ENCODE measurements at places on chromosomes 3 and 15.

GRCh38 chr15:64051407-64052259, 5.3 kb upstream of the DAPK2 start:
- DNase-seq: no peak

DNA sequence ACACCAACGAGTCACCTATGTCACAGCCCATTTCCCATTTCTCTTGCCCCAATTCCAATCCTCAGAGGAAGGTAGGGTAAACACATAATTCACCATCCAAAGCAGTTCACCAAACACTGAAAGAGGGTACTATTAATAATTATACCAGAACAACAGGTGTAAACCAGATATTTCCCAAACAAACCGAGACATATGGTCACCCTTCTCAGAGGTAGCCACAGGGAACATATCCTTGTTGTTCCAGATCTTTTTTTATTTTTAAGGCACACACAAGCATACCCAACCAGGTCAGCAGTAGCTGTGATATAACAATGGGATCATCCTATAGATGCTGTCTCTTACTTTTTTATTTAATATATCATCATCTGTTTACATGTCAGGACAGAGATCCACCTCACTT, 24.7 kb downstream of the MAGI1 start:
- DNase-seq: no peak

- DNase-seq: no peak
Observed at GRCh38 chr3:30764281-30764680, 130.2 kb downstream of the GADL1 start.

DNA sequence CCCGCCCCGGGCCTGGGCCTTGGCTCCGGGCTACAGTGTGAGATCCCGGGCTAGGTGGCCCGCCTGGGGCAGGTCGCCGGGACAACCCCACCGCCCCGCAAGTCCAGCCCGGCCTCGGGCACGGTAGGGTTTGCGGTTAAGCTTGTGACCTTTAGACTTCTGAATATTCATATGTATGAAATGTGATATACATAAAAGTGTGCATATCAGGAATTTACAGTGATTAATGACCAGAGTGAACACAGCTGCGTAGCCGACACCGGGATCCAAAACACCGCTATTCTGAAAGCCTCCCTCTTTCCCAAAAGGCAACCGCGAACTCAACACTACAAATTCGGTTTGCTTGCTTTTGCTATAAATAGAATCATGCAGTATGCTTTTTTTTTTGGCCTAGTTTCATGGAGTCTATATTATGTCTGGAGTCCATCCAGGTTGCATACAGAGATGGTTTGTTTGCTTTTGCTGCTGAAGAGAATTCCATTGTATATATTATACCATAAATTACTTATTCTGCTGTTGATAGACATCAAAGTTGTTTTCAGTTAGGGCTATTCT, 636 bp upstream of the SNRPA1 start:
- DNase-seq: peak; percentile 55

- no peak for DNase-seq
Observed at GRCh38 chr15:57296473-57297162, 79.7 kb upstream of the CGNL1 start.

GRCh38 chr3:190017521-190018288, 103.0 kb downstream of the P3H2 start:
- peak; percentile 3 for DNase-seq

GRCh38 chr3:51328206-51328605, 56.9 kb upstream of the MANF start:
- no peak for DNase-seq

DNA sequence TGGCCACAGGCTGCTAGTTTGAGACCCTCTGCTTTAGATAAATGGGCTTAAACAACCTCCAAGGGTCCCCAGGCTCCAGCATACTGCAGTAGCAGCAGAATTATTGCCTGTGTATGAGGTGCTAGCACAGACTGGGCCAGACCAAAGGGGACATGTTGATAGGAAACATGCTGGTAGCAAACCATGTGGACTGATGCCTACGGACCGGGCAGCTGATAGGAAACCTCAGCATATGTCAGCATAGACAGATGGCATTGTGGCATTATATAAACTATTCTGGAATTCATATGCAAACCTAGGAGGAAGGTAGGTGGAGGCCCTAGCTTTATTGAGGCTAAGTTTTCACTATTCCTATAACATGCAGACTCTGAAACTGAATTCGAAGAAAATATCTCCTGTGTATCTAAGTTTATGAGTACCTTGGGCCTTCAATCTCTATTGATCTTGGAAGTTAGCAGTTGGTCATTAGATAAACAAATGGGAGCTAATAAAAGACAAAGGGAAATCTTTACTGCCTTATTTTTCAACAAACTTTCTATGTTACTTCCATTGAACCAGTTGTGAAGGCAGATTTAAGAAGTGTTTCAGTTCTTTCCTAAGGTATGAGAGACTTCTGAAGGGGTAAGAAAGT, 1.7 kb upstream of the HGD start:
- no peak for DNase-seq

DNA sequence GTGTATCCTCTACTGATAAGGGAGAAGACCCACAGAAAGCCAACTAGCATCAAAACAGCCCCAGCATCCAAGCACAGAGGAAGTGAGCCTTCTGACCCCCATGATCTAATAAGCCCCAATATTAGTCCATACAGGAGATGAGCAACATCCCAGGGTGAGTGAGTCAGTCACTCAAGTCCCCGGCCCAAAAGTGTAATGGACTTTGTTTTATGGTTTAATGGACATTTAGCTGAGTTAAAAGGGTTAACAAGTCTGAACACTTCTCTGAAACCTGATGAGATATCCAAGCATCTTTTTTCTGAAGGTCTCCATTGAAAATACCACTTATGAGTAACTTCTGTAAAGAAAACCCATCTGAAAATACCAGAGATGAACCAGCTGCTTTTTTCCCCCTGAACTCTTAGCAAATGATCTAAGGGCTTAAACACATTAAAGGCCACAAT, 115.6 kb downstream of the GREM1 start:
- DNase-seq: no peak

GRCh38 chr3:138946663-138947494, at the start of the genes FOXL2 and FOXL2NB:
Gene FOXL2 (minus strand): TSS chr3:138947137. CDS start chr3:138946722, 415 bp downstream.
Gene FOXL2NB (plus strand): TSS chr3:138947217. CDS start chr3:138947365, 148 bp downstream.
- DNase-seq: peak; percentile 9

DNA sequence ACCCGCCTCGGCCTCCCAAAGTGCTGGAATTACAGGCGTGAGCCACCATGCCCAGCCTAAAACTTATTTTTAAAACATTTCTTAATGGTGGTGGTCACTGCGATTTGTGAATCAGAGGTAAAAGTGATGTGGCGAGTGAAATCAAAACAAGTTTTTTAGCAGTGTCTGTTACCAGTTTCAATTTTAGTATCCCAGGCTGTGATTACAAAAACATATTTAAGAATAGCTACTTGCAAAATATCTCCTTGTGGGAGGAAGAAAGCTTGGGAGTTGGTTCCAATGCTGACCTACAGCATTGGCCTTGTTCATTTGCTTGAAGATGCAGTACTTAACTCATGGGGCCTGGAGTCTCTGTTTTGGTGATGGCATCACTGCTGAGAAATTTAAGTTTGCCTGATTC, 4.5 kb downstream of the RAB7A start:
- DNase-seq: no peak

DNA sequence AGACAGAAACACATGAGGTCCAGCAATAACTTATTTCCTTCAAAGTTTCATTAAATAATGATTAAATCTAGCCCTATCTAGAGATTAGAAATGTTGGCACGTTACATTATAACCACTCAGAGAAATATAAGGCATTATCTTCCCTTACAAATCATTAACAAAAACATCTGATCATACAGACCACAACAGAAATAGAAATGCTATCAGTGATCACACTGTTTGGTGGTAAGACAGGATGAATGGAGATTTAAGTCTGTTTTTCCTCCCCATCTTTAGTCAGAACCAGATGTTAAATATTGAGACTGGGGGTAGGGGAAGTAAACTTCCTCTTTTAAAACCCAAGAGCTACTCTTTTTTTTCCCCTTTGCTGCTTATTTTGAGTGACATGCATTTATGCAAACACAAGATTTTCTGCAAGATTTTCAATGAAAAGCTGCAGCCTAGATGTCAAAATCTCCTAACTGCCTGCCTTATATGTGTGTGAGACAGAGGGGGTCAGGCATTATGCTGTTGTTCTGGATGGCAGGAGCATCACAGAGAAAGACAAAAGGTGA, 70.4 kb downstream of the CBLB start:
- DNase-seq: no peak

GRCh38 chr15:70863450-70864218, 9.7 kb upstream of the LARP6 start:
- DNase-seq: peak; percentile 6

GRCh38 chr15:70212286-70212962, 114.7 kb upstream of the TLE3 start:
- DNase-seq: no peak

DNA sequence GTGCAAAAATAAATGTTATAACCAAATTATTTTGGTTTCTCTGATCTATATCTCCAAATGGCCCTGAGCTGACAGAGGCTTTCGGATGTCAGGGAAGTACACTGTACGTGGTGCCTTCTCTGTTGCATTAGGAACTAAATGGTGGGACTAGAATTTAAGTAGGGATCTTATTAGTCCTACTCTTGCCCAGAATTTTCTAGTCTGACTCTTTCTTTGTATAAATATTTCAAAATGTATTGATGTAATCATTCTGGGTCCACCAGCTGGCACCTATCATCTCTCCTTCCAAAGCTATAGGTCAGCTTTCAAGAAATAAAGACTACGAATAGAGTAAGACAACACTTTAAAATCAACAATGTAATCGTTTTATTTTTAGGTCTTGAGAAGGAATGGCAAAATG, 22.3 kb upstream of the MLF1 start:
- DNase-seq: no peak

DNA sequence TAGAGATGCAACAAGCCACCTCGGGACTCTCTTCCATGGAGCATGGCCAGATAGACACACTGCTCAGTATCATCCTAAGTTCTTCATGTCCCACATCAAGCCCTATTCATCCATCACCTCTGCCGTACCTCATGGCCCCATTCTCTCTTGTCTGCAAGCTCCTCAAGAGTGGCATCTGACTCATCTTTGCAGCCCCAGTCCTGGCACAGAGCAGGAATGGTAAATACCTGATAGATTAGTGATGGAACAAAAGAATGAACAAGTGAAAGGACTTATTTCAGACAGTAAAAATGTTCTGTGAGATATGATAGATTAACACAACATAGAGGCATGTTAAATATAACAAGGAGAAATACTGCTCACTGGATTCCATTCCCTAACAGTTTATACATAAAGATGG, 176.4 kb downstream of the ISL2 start:
- DNase-seq: no peak

DNA sequence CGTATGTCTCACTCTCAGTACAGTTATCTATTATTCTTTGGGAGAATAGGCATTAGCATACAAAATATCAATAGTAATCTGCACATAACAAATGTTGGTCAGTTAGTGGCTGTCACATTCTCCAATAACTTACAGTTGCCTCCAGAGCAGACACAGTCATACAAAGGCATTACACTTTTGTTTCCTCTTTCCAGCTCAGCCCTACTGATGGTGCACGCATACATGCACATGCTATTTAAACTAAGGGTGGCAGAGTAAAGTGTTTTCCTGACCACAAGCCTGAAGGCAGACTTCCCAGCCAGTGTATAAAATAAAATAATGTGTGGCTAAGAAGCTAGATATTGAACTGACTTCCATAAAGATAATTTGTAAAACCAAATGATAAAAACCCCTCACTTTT, 47.6 kb downstream of the PHLDB2 start:
- no peak for DNase-seq

DNA sequence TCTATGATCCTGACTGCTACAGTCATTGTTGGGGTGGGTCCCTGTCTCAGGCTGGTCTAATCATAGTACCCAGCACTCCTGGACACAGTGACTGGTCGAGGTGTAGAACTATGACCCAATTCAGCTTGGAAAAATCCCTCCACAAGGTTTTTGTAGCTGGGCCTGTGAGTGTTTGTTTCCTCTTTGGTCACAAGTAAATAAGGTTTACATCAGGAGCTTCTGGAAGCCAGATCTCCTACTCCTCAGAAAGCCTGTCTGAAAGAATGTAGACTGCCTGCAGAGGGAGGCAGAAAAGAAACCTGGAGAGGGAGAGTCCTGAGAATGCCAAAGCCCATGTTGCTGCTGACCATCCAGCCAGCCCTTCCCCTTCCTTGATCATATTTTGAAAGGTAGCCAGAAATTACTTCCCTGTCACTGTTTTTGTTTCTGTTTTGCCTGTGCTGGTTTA, 123.2 kb downstream of the RAP2B start:
- no peak for DNase-seq

GRCh38 chr3:25035526-25035925, 392.5 kb upstream of the RARB start:
- no peak for DNase-seq

DNA sequence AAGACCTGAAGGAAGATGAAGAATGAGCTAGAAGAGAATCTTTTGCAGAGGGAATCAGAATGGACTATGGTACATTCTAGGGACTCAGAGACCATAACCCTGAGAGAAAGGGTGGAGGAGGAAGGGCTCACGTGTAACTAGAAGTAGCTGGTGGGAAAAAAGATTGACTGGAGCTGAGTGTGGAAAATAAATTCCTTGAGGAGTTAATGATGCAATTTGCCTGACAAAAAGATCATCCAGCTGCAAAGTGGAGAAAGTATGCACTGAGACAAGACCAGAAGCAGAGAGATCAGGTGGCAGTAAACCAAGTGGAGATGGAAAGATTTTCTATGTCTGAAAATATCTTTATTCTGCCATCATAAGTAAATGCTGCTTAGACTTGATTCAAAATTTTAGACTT, 52.9 kb upstream of the TBL1XR1 start:
- no peak for DNase-seq

DNA sequence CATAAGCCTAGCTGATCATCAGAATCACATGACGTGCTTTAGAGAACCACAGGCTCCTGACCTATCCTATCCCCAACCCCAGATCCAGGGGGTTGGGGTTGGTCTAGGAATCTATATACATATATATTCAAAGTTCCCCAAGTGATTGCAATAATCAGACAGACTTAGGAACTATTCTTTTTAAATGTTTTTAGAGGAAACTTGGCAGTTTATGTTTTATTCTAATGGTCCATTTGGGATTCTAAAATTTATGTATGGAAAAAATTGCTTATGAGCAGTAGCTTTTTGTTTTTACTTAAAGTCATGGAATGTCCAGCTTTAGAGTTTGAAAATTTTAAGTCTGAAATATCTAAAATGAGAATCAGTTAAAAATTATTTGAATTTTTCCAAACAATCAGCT, 22.1 kb downstream of the MFN1 start:
- no peak for DNase-seq

DNA sequence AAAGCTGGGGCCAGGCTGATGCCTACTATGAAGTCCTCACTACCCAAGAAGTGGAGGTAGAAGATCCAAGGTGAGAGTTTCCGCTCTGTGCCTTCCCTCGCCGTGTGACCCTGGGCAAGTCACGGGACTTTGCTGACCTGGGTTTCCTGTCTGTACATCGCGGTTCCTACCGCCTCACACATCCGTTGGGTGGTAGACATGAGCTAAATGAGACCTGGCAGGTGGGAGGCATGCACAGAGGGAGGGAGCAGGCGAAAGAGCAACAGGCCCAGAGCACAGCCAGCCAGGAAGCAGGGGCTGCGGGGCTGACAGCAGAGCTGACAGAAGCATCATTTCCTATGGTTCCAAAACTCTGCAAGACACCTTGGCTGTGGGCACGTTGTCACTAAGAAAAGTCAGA, 157.3 kb upstream of the BHLHE40 start:
- no peak for DNase-seq

- DNase-seq: no peak
Observed at GRCh38 chr3:108528459-108529252, 18.3 kb upstream of the MYH15 start.

All from NCI-H526 treated with DMSO at 0.1 percent for 48 hours (cell line).